GM12878 (cell line): ENCODE measurements at places on chromosomes 12 and 14.

DNA sequence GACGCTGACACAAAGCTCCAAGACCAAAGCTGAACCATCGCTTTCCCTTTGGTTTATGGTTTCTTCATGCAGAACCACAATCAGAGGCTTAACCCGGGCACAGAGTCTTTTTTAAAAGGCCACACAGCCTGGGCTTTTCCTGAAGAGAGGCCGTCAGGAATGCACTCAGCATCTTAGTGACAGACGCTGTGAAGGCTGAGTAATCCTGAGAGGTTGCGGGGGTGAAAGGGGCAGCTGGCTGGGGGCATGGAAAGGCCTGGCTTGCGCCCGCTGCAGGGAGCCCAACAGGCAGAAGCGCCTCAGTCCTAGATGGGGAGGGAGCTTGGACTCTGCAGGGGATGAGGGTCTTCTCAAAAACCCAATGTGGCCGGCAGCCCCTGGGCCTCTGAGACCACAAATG lies 13.6 kb downstream of the CTDSP2 start:
- no peak for DNase-seq

GRCh38 chr12:103399986-103400385 lies 95.8 kb downstream of the C12orf42 start:
- DNase-seq, result no peak

DNA sequence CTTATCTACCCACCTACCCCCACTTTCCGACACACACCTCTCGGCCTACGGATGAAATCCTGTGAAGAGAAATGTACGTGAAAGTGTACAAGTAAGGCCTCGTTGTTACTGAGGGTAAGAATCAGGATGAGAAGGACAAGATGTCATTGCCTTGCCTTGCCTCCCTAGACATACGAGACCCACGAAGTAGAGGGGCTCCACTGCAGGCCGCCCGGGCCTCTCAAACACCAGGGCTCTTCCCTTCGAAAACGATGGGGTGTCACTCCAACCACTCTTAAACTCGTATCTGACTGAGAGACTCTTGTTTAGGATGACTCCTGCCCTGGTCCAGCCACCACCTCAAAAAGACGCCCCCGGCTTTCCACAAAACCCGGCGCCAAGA lies 498 bp downstream of the RACGAP1 start:
- no peak for DNase-seq

DNA sequence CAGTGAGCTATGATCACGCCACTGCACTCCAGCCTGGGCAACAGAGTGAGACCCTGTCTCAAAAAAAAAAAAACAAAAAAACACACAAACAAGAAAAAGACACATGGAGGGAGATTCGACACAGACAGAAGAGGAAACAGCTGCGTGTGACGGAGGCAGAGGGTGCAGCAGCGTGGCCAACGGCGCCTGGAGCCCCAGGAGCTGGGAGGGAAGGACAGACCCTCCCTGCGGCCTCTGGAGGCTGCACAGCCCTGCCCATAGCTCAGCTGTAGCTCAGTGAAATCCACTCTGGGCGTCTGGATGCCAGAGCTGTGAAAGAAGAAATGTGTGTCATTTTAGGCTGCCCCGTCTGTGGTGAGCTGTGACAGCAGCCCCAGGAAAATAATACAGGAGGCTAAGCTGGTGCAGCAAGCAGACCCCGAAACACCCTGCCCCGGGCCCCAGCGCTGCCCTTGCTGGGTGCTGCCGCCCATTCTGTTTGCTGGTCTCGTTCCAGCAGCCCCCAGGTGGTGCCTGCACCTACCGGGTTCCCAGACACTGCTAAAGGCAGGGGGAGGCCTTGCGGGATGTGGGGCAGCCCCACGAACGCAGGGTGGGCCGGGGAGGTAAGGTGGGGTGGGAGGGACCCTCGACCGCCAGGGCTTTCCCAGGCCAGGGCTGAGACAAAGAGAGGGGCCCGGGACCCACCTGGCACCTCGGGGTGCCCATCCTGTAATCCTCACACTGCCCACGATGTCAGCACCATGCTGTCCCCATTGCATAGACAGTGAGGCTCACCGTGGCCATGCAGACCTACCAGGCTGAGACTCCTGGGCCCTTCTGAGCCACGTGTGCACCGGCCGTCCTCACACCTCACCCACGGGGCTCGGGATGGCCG lies 21.2 kb downstream of the GALNT9 start:
- DNase-seq, result no peak

DNA sequence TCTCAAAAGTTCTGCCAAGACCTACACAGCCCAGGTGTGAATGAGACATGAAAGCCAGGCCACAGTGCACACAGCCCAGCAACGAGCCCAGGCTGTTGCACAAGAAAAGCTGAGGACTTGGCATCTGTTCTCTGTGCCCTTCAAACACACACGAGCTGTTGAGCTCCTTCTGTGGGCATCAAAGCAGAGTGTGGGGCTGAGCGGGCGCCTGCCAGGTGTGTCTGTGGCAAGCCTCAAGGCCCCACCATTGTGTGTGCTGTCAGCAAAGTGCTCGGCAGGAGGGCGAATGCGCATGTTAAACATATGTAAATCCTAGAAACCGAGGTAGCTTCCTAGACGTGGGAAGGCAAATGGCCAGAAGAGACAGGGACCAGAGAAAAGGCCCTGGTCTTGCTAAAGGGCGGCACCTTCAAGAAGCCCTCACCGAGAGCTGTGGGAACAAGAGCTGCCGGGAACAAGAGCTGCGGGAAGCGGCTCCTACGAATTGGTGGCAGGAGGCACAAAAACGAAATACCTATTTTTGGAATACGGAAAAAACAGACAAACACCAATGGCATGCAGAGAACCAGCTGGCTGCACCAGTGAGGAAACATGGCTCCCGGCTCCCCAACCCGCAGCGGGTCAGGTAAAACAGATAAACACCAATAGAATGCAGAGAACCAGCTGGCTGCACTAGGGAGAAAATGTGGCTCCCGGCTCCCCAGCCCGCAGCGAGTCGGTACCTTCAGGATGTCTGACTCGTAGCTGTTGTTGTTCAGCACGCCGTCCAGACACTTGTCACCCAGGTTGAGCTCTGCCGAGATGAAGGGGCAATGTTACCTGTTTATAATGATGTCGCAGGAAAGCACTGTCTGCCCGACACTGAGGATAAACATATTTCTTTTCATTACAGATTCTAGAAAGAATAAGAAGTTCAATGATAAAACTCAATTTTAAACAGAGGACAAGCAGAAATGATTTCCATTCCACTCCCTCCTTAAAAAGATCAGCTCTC lies 19.0 kb upstream of the GOLGA3 start:
- DNase-seq, result no peak

- DNase-seq, result no peak
Observed at GRCh38 chr12:29783773-29784666, at the start of gene TMTC1. TSS of gene TMTC1 (minus strand) at chr12:29783942. CDS start at chr12:29783751, 191 bp downstream.

DNA sequence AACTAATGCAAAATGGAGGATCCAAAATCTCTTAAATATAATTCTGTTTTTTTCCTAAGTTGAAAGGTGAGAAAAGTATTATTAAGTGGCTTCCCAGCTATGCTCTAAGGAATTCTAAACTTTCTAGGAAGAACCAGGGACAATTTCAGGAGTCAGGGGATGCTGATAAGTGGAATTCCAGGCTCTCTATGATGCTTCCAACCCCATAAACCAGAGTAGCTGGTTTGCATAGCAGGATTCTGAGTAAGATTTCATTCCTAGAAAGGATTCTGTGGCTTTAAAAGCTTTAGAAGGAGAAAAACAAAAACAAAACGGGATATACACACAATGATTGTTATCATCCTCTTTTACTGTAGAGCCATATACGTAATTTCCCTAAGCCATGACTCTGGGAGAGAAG lies 93.9 kb downstream of the SLC16A7 start:
- DNase-seq, result no peak

DNA sequence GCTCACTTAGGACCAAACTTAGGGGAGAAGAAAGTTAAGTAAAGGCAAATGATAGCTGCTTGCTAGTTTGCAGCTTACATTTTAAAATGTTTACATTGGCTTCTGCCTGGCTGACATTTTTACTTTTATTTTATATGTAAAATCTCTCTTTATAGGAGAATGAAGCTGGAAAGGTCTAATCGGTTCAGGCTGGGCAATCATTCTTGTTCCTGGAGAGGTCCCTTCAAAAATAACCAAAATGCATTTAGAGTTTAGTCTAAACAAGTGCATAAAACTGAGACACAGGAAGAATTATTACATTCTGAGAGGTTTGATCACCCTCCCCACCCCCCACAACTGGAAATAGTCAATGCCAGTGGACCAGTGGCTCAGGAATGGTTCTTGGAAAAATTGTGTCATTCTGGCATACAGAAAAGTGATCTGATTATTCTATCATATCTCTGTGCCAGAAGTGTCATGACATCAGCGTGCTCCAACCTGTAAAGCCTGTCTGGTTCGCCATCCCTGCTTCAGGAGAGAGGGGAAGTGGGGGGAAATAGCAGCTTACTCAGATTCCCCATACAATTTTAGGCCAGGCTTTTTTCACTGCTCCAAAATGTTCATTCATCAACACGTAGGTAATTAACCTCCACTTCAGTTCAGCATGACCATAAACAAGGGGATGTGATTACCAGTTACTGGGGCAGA lies 4.2 kb downstream of the PRICKLE1 start:
- no peak for DNase-seq

GRCh38 chr12:103778781-103779180 lies 62.3 kb downstream of the NT5DC3 start:
- DNase-seq, result no peak
